Stimulated activated CD8-positive, alpha-beta memory T cell treated with anti-CD3 and anti-CD28 coated beads, Interleukin-15, amount 100 ng/mL, for 1 hour (primary cell): ENCODE measurements at places on chromosomes 16 and 17.

DNA sequence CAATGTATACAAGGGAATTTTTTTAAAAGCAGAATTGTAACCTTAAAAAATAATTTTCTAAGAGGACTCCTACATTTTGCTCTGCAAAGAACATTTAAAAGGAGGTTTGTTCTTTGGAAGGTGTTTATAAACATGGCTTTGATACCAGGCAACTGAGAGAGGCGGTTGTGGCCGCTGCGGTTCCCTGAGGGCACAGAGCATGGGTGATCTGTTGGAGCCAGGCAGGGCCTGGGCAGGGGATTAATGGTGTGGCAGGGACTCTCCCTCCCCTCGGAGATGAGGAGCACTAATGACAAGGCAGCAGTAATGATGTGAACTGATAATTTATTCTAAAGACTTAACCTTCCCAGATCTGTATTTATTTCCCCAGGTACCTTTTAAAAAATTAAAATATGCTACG is 65.4 kb downstream of the WWP2 start:
- no peak for DNase-seq

DNA sequence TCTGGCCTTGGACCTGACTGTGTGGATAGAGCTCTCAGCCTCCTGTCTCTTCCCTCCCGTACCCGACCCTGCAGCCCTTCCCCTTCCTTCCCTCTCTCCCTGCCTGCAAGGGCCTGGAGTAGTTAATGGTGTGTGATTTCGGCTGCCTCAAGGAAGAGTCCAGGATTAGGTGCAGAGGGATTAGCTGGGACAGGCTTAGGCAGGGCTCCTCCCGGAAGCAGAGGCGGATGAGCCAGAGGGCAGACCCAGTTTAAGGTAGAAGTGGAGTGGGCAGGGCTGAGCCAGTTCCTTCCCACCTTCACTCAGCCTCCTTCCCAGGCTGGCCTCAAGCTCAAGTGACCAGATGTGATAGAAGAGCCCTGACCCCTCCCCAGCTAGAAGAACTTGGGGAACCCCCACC is 16.8 kb downstream of the GUCY2D start:
- DNase-seq: no peak

DNA sequence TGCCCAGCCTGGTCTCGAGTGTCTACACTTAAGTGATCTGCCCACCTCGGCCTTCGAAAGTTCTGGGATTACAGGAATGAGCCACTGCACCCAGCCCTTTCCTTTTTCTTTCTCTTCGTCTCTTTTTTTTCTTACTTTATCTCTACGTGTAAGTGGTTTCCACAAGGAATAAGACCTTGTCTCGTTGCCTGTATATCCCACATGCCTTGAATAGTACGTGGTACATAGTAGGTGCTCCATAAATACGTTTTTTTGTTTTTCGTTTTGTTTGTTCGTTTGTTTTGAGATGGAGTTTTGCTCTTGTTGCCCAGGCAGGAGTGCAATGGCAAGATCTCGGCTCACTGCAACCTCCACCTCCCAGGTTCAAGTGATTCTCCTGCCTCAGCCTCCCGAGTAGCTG is 86.0 kb downstream of the YPEL2 start:
- no peak for DNase-seq

DNA sequence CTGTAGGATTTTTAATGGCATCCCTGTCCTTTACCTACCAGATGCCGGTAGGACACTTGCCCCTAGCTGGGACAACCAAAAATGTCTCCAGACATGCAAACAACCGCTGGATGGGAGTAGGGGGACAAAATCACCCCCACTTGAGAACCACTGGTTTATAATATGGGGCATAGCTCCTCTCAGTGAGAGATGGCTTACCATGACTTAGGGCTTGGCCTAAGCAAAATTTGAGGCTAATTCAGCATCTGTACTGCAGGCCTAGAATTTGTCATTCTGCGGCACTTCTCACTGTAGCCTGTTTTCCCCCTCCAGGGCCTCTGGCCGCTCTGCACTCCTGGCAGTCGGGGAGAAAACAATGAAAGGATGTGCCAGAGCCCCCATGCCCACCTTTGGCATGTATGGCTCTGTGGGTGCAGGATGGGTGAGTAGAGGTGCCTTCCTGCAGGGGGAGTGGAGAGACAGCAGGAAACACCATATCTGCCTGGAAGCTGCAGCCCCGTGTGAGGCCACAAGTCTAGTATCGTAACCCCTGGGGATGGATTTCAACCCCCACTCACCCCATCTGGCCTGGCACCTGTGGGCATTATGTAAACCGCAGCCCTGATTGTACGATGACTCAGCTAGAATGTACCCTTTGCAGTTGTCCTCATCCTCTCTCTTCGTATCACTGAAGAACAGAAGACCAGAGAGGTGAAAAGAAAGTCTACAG is 268.1 kb downstream of the SOX9 start:
- DNase-seq: no peak

GRCh38 chr17:17440938-17441675 is 35.7 kb upstream of the MED9 start:
- no peak for DNase-seq
